ENCODE measurements at places on chromosomes 5 and 9. TPM values are rescaled to one million over a fixed set of nuclear protein-coding genes. Genes with fewer than 3 reads are reported as not detected.

DNA sequence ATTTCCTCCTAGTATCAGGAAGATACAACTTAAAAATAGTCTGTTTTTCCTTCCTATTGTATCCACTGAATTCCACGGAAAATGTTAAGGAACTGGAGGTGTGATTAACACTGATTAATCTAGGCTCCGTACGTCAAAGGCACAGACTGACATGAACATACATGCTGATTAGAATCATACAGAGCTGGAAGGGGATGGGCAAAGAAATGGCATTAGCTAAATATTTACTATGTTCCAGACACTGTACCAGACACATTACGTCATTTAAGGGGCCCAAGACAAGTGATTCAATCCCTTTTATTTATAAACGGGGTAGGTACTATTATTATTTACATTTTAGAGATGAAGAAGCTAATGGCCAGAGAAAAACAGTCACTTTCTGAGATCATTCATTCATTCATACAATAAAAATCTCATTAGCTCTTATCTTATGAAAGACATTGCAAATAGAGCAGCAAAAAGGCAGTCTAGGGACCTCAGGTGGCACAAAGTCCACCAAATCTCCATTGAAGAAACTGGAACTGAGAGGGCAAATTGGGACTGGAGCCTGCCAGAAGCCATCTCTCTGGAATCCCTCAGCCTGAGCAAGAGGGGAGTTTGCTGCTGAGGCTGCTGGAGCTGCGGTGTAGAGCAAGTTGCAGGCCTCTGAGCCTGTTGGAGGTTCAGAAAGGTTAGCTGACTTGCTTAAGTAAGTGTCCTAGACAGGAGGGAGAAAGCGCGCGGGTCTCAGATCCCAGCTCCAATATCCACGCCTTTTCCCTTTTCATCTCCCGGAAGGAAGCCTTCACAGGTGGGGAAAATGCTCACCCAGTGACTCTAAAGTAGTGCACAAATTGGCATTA lies 1.6 kb upstream of the TGFBR1 start:
- DNase-seq: no peak

DNA sequence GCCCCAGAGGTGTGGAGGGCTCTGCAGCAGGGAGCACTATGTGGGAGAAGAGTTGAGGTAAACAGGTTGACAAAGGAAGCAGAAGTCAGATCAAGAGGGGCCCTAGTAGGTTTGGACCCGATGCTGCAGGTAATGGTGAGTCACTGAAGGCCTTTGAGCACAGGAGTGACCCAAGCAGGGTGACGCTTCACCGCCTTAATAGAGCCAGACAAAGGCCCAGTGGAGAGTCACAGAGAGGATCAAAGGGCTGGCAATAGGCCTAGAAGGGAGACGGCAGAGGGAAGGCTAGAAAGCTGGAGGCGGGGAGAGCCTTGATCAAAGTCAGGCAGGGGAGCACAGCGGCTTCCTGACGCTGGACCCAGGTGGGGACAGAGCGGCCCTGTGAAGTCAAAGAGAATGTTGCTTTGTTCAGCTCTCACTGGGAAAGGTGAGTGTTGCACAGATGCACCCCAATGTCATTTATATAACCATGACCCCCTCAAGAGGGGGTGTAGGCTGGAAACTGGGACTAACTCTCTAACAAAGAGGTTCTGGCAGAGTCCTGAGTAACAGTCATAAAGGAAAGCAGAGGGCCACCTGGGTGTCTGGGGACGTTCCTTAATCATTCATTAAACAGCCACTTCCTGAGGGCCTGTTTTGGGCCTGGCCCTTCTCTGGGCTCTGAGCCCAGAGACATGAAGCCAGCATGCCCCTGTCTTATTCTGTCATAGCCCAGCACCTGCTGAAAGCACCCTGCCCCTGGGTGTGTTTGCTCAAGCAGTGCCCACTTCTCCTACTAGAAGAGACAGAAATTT lies 9.8 kb upstream of the CPLX2 start:
- DNase-seq: no peak

- DNase-seq: no peak
Observed at GRCh38 chr9:83471241-83471640, 67.0 kb downstream of the FRMD3 start.

GRCh38 chr5:120155873-120156272 lies 308.2 kb upstream of the PRR16 start:
- no peak for DNase-seq

- DNase-seq: no peak
Observed at GRCh38 chr9:87497080-87497603, 525 bp upstream of the DAPK1 start.

GRCh38 chr5:50595199-50595598 lies 71.2 kb upstream of the PARP8 start:
- DNase-seq: no peak

DNA sequence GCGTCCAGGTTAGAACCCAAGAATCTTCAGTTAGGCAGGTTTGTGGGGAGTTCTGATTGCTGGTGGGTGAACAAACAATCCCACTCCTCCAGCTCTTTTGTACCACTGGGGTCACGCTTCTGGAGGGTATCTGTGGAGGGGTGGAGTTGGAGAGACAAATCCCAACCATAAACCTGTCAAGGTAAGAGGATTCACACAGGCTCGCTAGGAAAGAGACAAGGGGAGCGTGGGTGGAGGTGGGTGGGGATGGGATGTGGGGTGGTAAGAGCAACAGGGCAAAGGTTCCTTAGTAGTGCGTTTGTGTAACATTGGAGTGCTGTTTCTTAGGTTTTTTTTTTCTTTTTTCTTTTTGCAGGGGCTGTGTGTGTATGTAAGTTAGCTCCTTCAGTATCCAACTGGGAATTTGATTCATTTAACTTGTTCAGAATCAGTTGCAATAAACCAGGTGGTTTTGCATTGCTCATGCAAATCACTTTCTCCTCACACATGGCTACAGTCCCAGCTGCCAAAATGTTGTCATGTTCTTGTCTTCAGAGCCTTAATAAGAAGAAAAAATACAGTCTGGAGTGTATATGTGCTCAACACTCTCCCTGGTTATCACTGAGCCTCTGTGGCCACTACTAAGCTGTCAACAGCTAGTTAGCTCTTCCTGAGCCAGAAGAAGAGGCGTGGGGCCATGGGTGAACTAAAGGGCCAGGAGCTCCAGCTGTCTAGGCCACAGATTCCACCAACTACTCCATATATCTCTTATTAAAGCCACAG lies 164.0 kb upstream of the RAD23B start:
- DNase-seq: no peak

DNA sequence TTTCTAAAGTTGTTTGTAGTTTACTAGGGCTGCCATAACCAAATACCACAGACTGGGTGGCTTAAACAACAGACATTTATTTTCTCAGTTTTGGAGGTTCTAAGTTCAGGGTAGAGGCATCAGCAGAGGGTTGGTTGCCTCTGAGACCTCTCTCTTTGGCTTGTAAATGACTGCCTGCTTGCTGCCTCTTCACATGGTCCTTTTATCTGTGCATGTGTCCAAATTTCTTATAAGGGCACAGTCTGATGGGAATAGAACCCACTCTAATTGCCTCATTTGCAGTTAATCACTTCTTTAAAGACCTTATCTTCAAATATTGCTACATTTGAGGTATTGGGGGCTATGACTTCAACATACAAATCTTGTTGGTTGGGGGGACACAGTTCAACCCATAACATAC lies 36.8 kb downstream of the GPBP1 start:
- no peak for DNase-seq

Gene HTR1A
- not detected for polyA plus RNA-seq

Gene ACOT12
- polyA plus RNA-seq: 0.79 TPM
